NCI-H2081 (cell line): ENCODE measurements at places on chromosomes 11 and 22.
A peak's percentile ranks its signal among the peaks of the same experiment; 100 is the strongest.

- no peak for DNase-seq
Observed at GRCh38 chr11:79668575-79668974, 227.7 kb upstream of the TENM4 start.

DNA sequence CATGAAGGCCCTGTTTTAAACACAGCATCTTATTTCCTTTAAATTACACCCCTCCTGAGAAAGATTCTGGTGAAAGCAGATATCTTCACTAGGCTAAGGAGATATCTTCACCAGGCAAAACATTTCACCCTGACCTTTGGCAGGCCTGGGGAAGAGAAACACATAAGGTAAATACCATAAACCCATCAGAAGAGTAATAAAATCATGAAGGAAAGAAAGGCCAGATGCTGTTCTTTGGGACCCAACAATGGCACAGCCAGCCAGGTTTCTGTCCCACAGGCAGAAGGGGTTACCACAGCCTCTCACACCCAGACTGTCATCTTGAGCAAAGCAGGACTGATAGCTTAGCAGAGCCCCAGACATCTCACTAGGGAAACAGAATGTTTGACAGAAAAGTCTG is 125.4 kb downstream of the CCDC34 start:
- no peak for DNase-seq

DNA sequence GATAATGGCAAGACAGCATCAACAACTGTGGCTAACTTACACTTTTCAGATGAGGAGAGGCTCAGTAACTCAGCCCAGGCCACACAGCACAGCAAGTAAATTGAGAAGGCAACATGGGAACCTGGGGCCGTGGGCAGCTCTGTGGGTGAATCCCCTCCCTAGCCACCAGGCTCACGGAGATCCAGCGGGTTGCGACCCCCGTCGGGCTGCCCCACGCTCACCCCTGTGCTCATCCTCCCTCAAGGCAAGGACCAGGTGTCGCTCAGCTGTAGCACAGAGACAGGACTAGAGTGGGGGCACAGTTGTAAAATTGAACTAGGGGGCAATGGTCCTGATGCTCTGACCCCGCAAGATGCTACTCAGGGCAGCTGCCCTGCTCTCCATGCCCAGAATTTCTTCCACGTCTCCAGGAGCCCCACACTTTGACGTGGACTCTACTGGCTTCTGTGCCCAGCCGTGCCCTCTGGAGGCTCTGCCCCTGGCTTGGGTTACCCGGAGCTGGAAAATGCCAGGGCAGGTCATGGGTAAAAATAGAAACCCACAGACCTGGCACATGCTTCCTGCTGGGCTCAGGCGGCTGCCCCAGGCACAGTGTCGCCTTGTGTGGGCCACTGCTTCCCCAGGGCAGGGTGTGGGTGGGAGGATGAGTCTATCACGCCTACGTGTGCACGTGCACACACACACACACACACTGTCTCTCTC is 9.0 kb downstream of the TUBA8 start:
- no peak for DNase-seq

- DNase-seq = no peak
Observed at GRCh38 chr11:127806501-127806900, 780.9 kb downstream of the ETS1 start.

DNA sequence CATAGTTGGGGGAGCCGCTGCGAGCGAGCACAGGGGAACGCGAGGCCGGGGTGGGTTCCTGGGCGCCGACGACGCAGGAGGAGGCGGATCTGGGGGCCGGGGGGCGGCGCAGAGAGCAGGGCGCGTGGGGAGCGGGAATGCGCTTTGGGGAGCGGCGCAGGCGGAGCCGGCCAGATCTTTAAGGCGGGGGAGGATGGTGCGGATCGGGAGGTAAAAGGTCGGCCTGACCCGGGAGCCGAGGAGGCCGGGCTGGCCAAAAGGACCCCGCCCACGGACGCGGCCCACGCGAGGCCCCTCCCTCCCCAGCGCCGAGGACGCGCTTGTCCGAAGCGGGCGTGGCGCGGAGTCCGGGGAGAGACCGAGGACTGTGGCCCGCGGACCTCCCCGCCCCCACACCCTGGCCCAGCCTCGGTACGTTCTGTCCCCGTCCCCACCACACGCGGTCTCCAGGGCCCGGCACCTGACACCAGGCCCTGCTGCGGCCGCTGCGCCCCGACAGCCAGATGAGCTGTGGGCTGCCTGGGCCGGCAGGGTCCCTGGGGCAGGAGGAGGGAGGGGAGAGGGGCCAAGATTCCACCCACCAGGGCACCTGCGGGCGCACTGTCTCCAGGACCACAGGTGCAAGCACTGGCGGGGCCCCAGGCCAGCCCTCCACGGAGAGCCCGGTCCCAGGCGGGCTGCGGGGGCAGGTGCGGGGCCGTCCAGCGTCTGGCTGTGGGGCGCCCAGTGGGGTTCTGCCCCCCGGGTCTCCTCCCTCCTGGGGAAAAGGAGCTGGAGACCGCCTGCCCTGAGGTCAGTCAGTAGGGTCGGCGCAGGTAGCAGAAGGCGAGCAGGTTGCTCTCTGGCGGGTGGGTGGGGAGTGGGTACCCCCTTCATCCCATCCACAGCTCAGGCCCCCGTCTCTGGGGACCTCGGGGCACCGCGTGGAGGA is 10.9 kb downstream of the PIM3 start:
- no peak for DNase-seq

- no peak for DNase-seq
Observed at GRCh38 chr11:69385832-69386427, 92.0 kb downstream of the MYEOV start.

DNA sequence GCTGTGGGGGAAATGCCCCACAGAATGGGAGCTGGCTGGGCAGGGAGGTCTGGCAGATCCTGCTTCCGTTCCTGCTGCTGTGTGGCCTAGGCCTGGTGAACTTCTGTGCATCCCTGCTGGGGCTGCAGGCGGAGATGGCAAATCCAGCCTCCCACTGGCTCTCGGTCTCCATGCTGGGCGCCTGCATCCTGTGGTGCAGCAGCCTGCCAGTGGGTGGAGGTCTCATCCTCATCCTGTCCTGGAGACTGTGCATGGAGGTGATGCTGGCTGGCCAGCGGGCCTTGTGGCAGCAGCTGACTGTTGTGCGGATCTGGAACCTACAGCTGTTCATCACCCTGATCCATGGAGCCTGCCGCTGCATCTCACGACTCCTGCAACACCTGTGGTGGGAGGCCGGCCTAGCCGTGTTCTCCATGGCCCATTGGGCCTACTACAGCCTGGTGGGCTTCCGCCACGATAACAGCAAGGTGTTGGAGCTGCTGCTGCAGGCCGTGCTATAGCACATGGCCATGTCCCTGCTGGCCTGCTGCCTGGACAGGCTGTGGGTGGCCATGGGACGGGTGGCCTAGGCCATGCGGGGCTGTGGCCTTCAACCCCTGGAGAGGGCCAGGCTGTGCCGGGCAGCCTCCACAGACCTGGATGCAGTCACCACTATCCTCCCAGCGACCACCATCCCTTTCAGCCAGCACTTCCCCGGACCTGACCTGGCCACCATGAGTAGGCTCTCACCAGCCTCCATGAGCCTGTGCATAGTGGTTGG is 8.8 kb upstream of the RPL3 start:
- DNase-seq = no peak

DNA sequence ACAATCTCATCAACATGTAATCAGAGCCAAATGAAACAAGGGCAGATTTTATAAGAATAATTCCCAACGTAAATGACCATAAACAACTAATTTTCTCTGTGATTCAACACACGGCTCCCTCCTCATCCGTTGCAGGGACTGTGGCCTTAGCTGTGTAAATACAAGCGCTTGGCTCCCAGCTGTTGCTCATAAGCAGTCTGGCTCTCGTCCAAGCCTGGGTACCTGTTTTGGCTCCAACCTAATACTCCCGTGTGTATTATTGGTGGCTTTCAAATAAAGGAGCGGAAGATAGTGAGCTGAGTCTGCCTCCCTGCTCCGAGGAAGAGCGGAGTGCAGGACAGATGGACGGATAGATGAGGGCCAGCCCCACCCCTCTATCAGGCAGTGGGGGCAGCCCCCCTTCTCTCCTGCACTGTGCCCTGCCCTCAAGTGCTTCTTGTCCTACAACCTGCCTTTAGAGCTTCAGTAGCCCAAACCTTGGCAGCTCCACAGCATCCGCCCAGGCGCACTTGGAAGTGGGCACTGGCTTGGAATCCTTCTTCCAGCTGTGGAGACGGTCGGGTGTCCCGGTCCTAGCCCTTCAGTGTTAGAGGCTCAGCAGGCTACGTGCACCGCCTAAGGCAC is 670.9 kb downstream of the BRD1 start:
- DNase-seq = peak; percentile 86

GRCh38 chr11:7851391-7851790 is 54.6 kb upstream of the OR5P2 start:
- no peak for DNase-seq

DNA sequence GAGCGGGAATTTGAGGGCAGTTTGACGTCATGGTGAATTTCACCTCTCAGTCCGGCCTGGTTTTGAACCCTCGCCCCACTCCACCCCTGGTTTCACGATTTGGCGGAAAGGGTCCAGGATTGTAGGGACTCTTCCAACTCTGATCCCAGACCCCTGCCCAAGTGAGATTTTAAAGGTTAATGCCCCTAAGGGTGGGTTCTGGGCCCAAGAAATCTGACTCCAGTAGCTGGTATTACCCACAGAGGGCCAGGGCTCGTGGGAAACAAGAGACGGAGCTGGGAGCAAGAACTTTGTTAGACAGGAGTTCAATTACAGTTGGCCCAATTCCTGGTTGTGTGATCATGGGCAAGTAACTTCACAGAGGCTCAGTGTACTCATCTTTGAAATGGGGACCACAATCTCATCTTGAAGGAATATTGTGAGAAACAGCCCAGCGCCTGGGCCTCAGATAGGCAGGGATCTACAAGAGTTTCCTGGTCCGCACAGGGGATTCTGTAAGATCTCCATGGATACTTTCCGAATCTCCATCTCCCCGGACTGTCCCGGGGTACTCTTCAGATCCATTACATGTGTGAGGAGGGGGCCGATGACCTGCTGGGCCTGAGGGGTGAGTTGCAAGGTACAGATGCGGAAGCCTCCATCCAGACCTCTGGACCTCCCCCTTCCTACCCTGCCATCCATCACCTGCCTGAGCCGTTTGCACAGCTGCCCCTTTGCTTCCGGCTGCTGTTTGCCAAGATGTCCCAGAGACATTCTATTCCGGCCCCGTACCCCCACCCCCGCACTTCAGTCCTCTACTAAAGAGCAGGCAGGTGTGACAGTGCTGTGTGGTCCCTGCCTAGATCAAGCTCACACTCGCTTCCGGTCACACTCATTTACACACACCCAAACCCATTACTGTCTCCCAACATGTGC is 687 bp upstream of the CALCA start:
- peak; percentile 1 for DNase-seq

DNA sequence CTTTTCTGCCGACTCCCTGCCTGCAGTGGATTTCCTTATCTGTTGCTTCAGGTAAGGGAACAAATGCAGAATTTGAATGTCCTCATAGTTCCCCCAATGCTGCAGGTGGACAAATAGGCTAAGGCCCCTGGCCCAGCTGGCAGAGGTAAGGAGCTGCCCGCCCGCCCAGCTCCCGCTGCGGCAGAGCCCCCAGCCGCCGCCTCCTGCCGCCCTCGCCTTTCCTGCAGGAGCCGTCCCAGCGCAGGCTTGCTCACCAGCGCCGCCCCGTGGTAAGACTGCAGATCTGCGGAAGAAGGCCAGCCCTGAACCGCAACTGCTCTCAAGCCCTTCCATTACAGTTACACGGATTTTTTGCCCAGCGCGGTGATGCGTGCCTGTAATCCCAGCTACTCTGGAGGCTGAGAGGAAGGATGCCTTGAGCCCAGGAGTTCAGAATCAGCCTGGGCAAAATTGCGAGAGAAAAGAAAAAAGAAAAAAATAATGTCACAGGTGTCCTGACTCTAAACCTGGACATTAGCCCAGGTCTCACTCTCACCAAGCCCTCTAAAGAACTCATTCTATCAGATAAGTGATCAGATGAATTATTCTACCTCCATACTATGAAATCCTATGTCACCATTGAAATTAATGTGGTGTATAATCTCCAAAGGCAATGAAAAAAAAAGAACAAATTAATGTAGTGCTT is 51.2 kb upstream of the EMID1 start:
- peak; percentile 51 for DNase-seq

DNA sequence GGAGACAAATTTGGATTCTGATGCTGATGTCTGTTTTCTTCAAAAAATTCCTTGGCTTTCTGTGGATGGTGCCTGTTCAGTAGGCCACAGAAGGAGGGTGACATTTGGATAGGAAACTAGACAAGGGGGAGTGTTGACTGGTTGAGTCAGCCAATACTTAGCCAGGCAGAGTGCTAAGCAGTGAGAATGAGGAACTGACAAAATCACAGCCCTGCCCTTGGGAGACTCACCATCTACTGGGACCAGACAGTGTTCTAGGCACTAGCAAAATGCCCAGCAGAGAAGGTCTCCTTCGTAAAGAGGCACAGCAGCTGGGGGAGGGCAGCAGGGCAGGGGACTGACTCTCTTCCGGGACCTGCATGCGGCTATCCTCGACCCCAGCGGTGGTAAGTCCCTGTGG is 190.2 kb downstream of the DSCAML1 start:
- no peak for DNase-seq

- no peak for DNase-seq
Observed at GRCh38 chr11:102064316-102064715, 17.1 kb downstream of the CFAP300 start.
